Activated T-cell treated with anti-CD3 and anti-CD28 coated beads for 1 hour (primary cell): ENCODE measurements at places on chromosomes 3 and 15.

DNA sequence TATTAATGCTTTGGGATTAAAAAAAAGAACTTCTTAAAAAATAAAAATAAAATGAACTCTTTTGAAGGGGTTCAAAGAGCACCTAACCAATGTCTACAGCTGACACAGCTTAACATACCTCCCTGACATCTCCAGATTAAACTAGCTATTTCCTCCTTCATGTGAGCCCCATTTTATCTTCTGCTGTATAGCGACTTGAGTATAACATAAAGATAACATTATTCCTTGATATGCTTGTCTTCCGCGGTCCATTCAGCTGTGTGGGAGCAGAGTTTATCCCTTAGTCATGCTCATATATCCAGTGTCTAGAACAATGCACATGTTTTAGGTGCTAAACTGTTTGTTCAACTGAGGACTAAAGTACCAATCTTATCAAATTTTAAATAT is 7.8 kb upstream of the CHRM5 start:
- DNase-seq = no peak

- no peak for DNase-seq
These were observed 184.0 kb downstream of the ABHD5 start for GRCh38 chr3:43874731-43875130.

- no peak for DNase-seq
These were observed 9.0 kb upstream of the C3orf33 start for GRCh38 chr3:155815030-155815545.

DNA sequence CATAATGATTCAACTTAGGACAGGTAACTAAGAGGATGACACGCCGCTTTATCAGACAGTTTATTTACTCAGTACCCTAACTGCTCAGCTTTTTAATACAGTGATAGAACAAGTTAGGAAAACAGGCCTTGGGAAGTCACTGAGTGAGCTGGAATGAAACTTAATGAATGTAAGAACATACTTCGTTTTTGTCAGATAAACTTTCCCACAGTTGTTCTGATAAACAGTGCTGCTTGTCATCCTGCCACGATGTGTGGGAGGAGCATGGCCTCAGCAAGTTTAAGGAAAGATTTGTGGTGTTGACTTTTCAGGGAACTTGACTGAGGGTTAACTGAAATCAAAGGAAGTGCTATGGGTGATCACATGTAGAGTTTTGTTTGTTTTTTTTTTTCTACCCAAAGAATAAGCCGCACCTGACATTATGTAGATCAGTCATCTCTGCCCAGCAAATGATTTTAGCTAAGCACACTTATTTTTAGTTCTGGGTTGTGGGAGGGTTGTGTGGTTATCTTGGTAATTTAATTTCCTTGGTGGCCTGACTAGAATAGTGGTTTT is 5.6 kb upstream of the P2RY14 start:
- DNase-seq = no peak

DNA sequence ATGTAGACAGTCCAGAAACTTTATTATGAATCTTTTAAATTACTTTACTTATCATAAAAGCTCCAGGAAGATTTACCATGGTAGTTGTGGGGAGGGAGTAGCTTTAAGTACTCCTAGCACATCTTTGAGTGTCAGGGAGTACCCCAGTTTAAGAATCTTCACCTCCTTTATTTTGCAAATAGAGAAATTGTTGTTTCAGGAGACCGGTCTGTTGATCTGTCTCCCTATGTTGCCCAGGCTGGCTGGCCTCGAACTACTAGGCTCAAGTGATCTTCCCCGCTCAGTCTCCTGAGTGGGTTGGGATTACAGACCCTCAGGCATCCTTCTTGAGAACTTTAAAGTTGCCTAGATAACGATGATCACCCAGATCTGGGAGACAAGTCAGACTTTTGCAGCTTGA is 11.1 kb downstream of the FXR1 start:
- no peak for DNase-seq

DNA sequence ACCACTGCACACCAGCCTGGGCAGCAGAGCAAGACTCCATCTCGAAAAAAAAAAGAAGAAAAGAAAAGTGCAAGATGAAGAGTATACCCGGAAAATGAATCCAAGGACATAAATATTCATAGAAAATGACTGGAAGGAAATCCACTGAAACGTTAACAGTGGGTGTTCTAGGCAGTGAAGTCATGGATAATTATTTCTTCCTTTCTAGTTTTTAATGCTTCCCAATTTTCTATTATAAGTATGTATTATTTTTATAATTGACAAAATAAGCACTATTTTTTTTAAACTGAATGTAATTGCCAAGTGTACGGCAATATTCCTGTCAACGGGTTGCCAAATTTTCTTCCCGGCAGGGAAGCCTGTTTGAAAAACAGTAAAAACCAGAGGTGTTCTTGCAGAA is 37.4 kb upstream of the MGLL start:
- no peak for DNase-seq

DNA sequence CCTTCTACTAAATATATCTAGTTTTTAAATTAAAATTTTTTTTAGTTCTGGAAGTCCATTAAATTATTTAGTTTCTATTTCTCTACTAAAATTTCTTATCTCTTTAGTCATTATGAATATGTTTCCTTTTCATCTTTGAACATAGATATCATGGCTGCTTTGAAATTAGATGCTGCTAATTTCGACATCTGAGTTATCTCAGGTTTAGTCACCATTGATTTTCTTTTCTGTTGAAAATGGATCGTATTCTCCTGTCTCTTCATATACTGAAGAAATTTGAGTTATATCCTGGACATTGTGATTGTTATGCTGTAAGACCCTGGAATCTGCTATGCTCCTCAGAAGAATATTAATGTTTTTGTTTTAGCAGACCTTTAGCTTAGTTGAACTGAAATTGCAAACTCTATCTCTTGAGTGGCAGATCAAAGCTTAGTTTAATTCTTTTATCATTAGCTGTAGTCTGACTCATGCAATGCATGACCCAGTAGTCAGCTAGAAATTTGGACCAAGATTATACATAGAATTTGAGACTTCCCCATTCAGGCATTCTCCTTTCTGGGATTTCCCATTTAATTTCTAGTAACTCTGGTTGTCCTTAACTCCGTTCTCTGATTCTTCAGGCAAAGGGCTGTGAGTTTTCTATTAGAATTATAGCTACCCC is 439.8 kb upstream of the IL12A start:
- no peak for DNase-seq

DNA sequence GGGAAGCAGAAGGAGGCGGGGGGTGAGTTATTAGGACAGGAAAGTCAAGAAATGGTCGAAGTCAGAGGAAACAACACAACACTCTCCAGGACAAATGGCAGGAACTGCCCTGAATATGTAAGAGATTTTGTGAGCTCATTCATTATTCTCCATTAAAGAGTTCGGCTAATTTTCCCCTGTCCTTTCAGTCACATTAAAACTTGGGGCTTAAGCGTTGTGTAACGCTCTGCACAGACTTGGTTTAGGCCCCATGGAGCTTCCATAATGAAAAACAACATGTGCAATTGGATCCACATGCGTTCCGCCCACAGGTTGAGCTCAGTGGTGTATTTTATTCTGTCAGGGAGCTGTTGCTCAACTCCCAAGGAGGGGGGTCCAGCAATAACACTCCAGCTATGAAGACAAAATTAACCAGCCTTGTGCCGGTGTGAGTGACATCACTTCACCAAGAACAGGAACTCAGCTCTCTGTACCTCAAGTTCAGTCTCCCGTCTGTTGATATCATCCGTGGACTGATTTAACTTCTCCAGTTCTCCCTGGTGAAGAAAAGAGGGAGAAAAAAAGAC is 2.3 kb downstream of the SH3BP5 start:
- no peak for DNase-seq

DNA sequence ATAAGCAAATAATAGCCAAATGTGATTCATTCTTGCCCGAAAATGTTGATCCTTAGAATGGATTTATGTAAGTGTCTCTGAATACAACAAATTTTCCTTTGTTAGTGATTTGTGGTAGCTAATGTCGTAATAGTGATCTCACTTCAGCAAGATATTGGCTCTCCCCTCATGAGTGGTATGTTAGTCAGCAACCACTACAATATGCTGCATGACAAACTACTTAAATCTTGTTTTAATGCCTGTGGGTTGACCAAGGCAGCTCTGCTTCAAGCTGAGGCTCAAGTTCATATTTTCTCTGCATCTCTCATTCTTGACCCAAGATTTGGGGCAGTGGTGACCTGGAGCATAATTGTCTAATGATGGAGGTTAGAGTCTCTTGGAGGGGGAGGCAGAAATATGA is 49.8 kb upstream of the GALNT15 start:
- DNase-seq = no peak

DNA sequence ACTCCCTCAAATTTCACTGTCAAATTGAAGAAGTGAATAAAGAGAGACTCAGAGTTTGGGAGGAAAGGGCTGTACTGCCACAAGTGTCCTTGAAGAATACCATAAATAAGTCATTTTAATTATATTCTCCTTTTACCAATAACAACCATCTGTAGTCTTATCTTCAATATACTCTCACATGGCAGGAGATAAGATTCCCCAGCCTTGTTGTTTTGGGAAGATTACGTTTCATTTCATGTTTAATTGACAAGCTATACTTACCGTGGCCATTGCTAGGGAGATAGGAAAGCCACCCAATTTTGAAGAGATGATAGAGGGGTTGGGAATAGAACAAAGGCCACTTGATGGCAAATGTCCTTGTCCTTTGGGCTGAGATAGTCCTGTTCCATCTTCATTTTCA is 2.3 kb downstream of the MINDY4B start:
- no peak for DNase-seq

DNA sequence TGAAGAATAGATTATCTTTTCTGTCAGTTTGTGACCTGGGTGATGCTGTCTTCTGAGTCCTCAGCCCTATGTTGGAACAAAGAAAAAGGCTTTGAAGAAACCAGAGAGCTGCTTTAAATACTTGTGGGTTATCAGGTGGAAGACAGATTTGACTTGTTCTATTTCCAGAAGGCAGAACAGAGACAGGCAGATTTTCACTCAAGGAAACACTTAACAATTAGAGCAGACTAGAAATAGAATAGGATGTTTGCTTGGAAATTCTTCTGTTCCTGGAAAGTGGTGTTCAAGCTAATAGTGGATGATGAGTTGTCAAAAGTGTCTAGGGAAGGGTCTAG is 219.4 kb downstream of the UBE2E2 start:
- DNase-seq = no peak

DNA sequence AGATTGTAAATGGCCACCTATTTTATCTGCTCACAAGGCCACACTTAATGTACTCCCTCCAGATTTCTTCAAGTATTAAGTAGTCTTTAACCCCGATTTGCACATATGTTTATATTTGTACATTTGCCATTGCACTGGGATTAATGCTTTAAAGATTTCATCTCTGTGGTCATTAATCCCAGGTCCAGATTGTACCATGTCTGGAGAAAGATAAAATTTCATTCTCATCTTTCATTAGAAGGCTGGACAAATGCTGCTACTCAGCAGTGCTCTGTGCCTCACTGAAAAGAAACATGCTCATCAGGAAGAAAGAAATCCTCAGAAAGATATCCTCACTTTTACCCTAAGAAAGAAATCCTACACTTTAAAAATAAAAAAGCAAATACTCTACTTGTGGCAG is 62.5 kb upstream of the LRRC3B start:
- no peak for DNase-seq

DNA sequence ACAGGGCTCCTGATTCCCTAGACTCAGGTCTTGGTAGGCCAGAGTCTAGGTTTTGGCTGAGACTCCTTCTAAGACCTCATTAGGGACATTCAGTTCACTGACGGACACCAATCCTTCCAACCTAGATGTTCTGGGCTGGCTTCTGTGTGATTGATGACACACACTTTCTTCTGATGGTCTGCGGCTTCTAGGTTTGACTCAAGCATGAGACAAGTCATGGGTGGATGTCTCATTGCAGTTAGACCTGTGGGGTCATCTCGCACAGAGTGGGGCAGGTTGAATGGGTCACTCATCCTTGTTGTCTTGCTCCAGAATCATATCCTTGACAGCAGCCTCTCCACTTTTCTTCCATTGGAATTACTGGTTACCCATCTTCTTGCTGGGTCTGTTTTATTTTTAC is 35.8 kb downstream of the ARNT2 start:
- no peak for DNase-seq

DNA sequence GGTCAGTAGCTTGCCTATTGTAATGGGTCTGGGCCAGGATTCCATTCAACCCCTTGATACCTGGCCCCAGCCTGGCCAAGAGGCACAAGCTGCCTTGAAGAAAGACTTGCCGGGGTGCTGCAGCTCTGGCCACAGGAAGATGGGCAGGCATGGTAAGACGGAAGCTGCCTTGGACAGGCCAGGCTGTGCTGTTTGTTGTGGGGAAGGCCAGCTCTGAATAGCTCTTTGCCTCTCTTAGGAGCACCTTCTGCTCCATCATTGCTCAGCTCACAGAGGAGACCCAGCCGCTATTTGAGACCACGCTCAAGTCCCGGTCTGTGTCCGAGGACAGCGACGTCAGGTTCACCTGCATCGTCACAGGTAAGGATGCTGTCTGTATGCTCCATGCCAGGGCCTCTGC is 10.1 kb downstream of the ALPK3 start:
- no peak for DNase-seq

- DNase-seq = no peak
These were observed 1.0 kb upstream of the RNF7 start for GRCh38 chr3:141737093-141737492.

DNA sequence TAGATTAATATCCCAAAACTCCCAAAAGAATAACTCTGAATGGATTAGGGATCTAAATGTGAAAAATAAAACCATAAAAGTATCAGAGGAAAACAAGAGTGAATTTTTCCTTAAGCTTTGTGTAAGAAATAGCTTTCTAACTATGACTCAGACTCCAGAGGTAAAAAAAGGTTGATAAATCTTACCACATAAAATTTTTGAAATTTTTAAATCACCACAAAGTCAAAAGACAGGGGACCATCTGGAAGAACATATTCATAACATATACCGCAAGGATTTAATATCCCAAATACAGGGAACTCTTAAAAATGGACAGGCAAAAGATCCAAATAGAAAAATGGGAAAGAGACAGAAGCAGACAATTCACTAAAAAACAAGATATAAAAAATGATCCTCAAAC is 145.0 kb downstream of the ARNT2 start:
- no peak for DNase-seq

- DNase-seq = no peak
These were observed 31.7 kb downstream of the GOLGA6A start for GRCh38 chr15:74050556-74051234.

DNA sequence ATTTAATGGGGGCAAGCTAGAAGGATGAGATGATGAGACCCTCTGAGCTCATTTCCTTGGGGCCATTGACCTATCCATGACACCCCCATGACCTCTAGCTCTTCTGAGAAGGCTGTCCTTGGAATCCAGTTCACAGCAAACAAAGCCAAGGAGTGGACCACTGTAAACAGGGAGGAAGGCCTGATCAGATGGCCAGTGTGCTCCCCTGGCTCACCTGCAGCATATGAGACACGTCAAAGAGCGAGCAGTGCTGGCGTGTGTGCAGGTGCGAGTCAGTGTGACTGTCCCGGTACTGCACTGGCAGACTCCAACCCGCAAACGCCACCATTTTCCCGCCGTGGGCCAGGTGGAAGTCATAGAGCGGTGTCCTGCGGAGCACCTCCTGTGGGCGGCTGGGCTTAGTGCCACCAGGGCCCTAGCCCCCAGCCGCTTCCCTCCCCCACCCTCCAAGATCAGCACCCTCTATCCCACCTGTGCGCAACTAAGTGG is 339 bp downstream of the AMT start:
- DNase-seq = no peak

GRCh38 chr3:16790432-16791400 is 94.0 kb upstream of the PLCL2 start:
- no peak for DNase-seq
